ENCODE measurements at places on chromosomes 2 and 18.

DNA sequence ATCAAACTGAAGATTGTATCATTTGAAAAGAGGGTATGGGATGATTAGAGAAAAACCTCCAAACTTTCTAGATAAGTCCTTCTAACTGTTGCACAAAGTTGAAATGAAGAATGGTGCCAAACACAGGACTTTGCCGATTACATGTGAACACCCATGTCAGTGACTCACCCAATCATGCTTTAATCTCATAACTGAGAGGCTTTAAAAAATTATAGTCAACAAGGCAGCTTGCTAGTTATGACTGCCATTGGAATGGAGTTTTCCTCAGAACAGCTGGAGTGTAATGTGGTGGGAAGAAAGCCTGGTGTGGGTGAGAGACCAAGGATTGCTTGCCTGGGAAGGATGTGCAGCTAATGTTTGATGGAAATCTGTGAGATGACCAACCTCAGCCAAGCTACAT is 98.2 kb upstream of the ALPP start:
- H3K27me3 ChIP-seq, result no peaks in the 10 kb centered on the region
- H3K4me3 ChIP-seq, result no peak overlapping the region
- H3K36me3 ChIP-seq, result no peaks in the 10 kb centered on the region
- no peak overlapping the region for H3K27ac ChIP-seq

GRCh38 chr2:236612737-236613136 is 43.1 kb downstream of the ACKR3 start:
- peaks cover 5% of the 10 kb centered on the region for H3K27me3 ChIP-seq
- H3K36me3 ChIP-seq, result no peaks in the 10 kb centered on the region
- no peak overlapping the region for H3K4me3 ChIP-seq
- no peak overlapping the region for H3K27ac ChIP-seq
- no peak for DNase-seq
- no peaks in the 10 kb centered on the region for H3K4me1 ChIP-seq

GRCh38 chr2:121746071-121746578 is 9.3 kb upstream of the TSN start:
- DNase-seq, result no peak
- H3K4me1 ChIP-seq, result no peaks in the 10 kb centered on the region
- H3K27me3 ChIP-seq, result no peaks in the 10 kb centered on the region
- H3K27ac ChIP-seq, result no peak overlapping the region

GRCh38 chr2:99200076-99200800 is 19.3 kb downstream of the MRPL30 start:
- H3K36me3 ChIP-seq, result peaks cover 5% of the 10 kb centered on the region
- no peak for DNase-seq
- H3K4me1 ChIP-seq, result no peaks in the 10 kb centered on the region
- no peak overlapping the region for H3K27ac ChIP-seq

DNA sequence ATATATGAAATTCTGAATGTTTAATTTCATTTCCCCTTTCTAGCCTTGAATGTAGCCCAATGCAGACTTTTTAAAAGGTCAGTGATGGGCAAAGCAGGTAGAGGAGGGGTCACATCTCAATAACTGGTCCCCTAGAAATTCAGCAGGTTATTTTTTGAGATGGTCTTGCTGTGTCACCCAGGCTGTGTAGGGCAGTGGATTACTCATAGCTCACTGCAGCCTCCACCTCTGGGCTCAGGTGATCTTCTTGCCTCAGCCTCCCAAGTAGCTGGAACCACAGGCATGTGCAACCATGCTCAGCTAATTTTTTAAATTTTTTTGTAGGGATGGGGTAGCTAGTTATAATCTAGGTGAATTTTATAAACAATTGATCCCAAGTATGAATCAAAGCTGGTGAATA is 8.8 kb downstream of the IAH1 start:
- DNase-seq, result no peak
- H3K27me3 ChIP-seq, result no peaks in the 10 kb centered on the region
- peaks cover 82% of the 10 kb centered on the region for H3K36me3 ChIP-seq
- H3K27ac ChIP-seq, result no peak overlapping the region

- no peak overlapping the region for H3K4me3 ChIP-seq
- peaks cover 59% of the 10 kb centered on the region for H3K4me1 ChIP-seq
- DNase-seq, result no peak
- H3K27me3 ChIP-seq, result no peaks in the 10 kb centered on the region
Measured at GRCh38 chr2:189609423-189609816, 28.8 kb upstream of the SLC40A1 start.

Measured in common myeloid progenitor, CD34-positive (primary cell).